ENCODE measurements at places on chromosomes 2 and 18.

- no peak for DNase-seq
These were observed 302.9 kb downstream of the LRRTM1 start for GRCh38 chr2:80001701-80002101.

- peak; percentile 56 for DNase-seq
These were observed at the start of gene BCL2 for GRCh38 chr18:63319383-63320122. Gene BCL2, minus strand, starts transcription at chr18:63319769.

DNA sequence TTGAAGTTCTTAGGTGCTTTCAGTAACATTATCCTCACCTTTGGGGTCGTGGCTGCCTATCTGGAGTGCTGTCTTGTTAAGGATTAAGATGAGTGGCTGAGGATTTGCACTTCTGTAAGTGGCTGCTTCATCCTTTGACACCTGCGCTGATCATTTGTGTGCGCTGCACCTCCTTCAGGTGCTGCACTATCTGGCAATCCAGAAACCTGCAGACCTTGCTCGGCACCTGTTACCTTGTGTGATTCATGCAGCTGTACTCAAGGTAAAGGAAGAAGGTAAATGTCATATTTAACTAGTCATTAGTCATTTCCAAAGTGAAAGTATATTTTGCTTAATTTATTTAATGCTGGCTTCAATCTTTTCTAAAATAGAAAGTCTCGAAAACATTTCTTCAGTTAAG lies 110.3 kb downstream of the RAB3GAP1 start:
- DNase-seq: no peak

- DNase-seq: no peak
These were observed 22.5 kb upstream of the TRAPPC8 start for GRCh38 chr18:31965316-31965970.

DNA sequence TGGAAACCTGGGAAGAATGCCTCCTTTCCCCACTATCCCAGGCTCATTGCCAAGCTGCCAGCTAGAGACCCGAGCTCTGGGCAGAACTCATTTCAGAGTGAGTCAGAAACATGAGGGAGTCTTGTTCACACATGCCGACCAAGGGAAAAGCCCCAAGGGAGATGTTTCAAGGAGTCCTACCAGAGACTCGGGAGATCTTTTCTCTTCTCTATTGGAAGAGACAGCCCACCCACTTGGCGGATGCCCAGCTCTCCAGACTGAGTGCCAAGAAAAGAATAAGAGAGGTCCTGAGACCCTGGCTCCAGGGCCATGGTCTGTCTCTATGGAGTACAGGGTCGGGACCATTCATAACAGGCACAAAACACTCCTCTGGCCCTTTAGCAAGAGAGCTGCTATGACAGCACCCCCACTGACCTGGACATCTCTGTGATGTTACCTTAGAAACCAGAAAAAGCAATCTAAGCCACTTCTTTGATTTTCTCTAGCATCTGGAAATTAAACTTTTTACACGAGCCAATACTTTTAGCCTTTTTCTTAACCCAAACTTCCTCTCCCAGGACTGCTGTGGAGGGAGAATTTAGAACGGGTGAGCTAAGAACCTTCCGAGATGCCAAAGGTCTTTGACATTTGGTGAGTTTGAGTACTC lies 18.5 kb upstream of the IGFBP5 start:
- no peak for DNase-seq

DNA sequence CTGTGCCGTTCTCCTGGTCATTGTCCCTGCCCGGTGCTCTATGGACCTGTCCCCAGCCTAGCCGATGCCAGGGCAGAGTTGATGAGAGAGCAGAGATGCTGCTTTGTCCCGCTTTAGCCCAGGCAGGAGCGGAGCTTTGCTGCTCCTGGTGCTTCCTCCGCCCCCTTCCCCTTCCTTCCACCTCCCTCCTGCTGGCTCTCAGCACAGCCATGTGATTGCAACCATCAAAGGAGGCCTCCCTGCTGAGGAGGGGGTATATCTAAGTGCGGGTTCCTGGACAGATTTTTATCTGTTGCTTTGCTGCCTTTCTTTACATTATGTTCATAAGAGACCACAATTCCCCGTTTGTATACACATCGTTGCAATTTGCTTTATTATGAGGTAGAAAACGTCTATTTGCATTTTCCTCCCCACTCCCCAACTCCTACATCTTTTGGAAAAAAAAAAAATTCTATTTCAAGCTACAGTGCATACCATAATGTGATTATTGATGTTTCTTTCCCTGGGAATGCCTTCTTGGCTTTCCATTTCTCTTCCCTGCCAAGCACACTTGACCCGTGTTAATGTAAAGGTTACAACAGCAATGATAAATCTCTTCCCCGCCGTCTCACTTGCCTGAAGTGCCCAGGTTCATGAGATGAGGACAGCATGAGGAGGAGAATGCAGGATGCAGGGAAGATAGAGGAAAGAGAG lies 25.4 kb downstream of the ALPK2 start:
- DNase-seq: no peak

GRCh38 chr2:191968120-191968519 lies 121.2 kb upstream of the CAVIN2 start:
- peak; percentile 2 for DNase-seq

DNA sequence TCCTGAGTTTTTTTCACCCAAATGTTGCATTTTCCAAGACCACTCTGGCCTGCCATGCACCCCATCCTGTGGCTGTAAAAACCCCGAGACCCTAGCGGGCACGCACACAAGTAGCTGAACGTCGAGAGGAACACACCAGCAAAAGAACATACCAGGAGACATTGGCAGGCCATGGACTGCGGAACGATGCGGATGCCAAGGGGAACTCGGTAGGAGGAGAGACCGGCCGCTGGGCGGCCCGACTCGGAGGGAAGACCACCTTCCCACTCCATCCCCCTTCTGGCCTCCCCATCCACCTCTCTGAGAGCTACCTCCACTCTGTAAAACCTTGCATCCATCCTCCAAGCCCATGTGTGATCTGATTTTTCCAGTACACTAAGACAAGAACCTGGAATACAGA lies 105.5 kb upstream of the CELF4 start:
- no peak for DNase-seq

GRCh38 chr2:2577407-2577831 lies 246.3 kb upstream of the MYT1L start:
- peak; percentile 80 for DNase-seq

GRCh38 chr18:37612524-37613252 lies 47.1 kb upstream of the CELF4 start:
- DNase-seq: no peak

DNA sequence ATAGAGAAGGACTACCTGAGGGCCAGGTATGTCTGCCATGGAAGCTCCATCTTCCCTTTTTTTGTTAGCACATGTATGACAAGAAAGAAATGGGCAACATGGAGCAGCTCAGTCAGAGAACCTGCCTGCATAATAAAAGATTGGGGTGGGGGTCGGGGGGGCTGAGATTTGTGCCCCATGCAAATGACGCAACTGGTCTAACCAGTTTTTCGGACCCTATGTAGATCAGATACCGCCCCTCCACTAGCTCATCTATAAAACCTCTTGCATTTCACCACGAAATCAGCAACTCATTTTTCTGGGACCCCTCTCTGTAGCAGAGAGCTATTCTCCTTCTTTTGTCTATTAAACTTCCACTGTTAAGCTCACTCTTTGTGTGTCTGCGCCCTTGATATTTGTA lies 657.2 kb downstream of the ERBB4 start:
- no peak for DNase-seq

GRCh38 chr18:23412351-23412964 lies 40.6 kb upstream of the RIOK3 start:
- DNase-seq: no peak

- DNase-seq: no peak
These were observed 59.6 kb downstream of the KCTD18 start for GRCh38 chr2:200450288-200450687.

- no peak for DNase-seq
These were observed 574.6 kb downstream of the SLC4A3 start for GRCh38 chr2:220202066-220202465.

GRCh38 chr2:197513915-197514314 lies 2.0 kb upstream of the MOB4 start:
- no peak for DNase-seq

DNA sequence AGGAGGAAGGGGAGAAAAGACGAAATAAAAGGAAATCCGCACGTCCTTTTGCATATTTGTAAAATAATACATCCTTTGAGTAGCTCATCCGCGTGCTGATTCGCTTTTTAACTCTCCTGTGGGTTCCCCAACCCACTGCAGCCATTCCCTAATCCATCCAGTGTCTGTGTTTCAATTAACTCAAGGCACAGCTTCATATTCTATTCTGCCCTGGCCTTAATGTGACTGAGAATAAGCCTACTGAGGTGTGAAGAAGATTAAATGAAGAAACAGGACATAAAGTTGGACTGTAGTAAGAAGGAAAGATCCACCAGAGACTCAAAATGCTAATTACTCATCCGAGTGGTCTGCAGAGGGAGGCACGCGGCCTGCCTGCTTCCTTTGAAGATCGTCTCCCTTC lies 161.4 kb upstream of the SH3BP4 start:
- DNase-seq: no peak

Measured in NCI-H774 (cell line).